Activated CD4-positive, alpha-beta memory T cell treated with anti-CD3 and anti-CD28 coated beads, Interleukin-2, amount 10 ng/mL, durations not matched to agents 7 days and 5 days (primary cell): ENCODE measurements at places on chromosomes 12 and 14. TPM values are rescaled to one million over a fixed set of nuclear protein-coding genes. Genes with fewer than 3 reads are reported as not detected.
A peak's percentile ranks its signal among the peaks of the same experiment; 100 is the strongest.

Gene PRB2
- not detected for total RNA-seq

Gene TMEM117
- total RNA-seq, result 1.6 TPM

Gene ITGB7
- 780 TPM for total RNA-seq

Gene TRMT61A
- 5.1 TPM for total RNA-seq

Gene CNTN1
- total RNA-seq, result not detected

Gene AMDHD1
- total RNA-seq, result 0.93 TPM

Gene CLEC4D
- not detected for total RNA-seq

Gene CLEC2D
- total RNA-seq, result 449 TPM

Gene DIO2
- total RNA-seq, result not detected

Gene TEDC1
- 44.1 TPM for total RNA-seq

Gene TMCC3
- total RNA-seq, result 1.0 TPM

Gene TMEM132C
- 0.05 TPM for total RNA-seq

Gene JPH4
- total RNA-seq, result not detected

Gene FAM161B
- total RNA-seq, result 2.1 TPM

Gene KRT71
- not detected for total RNA-seq

Gene COX8C
- total RNA-seq, result not detected

Gene ZC2HC1C
- 2.0 TPM for total RNA-seq

Gene PIANP
- not detected for total RNA-seq

DNA sequence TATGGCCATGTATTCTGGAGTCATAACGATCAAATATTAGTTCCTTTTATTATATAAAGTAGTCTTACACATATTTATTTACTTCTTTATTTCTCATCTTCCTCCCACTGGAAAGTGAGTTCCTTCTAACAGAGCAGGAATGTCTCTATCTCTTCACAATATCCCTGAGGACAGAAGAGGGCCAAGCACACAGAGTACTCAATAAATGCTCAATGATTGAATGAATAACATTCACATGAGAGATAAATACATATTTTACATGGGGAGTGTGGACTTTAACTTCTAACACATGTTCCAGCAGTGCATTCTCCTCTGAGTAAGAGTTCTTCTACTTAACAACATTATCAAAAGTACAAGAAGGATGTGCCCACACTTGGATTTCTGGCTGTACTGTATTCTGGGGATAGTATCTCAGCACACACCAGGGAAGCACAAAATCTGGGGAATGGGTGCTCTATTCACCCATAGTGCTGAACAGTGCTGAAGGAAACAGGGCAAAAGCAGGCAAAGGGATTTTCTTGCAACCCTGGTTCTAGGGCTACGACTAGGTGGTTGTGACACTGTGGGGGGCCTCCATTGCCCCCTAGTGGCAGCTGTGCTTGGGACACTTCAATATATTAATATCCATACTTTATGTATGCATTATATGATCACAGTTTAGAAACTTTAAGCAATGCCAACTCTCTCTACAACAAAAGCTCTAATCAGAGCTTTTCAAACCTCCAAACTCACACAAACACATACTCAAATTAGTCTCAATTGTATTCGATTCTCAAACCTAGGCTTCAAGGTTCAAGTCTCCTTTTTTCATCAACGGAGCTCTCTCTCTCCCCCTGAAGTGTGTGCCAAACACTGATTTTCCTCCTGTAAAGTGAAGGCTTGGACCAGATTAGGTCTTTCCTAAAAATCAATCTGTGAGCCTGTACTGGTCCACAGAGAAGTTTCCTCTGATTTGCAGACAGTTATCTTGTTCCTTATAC lies 115.5 kb downstream of the SLC2A13 start:
- peak; percentile 65 for DNase-seq

GRCh38 chr14:22420598-22421186 lies 168.3 kb downstream of the DAD1 start:
- DNase-seq, result no peak

GRCh38 chr14:87158283-87158682 lies 834.7 kb downstream of the GALC start:
- no peak for DNase-seq

- no peak for DNase-seq
These were observed 90.1 kb downstream of the AACS start for GRCh38 chr12:125155366-125155765.

- no peak for DNase-seq
These were observed 12.5 kb downstream of the STYK1 start for GRCh38 chr12:10661338-10661737.

DNA sequence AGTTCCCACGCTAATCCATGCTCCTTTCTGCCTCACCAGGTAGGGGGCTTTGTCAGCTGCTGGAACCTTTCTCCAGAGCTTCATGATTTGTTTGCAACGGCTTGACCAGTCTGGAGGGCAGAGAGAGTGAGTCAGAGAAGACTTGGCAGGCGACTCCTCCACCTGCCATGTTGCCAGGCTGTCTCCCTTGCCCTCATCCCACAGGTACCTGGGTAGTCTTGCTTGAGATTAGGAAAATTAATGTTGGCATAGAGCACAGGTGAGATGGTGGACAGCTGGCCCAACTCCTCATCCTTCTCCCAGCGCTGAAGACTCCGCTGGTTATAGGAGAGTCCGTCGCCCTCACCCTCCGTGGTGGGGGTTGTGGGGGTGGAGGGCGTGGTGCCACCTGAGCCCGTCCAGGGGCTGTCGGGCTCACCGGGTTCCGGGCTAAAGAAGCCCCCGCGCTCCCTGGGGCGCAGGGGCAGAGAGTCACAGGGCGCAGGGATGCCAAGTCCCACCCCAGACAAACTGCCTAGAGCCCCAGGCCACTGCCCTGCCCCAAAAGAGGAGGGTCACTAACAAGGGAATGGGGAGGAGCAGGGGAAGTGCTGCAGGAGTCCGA lies 18.6 kb downstream of the KMT2D start:
- DNase-seq, result no peak

- DNase-seq, result no peak
These were observed 49.9 kb upstream of the PLEKHG3 start for GRCh38 chr14:64654246-64654900.

GRCh38 chr14:68623826-68624225 lies 169.0 kb downstream of the ZFP36L1 start:
- DNase-seq, result no peak

- no peak for DNase-seq
These were observed 22.9 kb downstream of the CPSF2 start for GRCh38 chr14:92144708-92145107.

DNA sequence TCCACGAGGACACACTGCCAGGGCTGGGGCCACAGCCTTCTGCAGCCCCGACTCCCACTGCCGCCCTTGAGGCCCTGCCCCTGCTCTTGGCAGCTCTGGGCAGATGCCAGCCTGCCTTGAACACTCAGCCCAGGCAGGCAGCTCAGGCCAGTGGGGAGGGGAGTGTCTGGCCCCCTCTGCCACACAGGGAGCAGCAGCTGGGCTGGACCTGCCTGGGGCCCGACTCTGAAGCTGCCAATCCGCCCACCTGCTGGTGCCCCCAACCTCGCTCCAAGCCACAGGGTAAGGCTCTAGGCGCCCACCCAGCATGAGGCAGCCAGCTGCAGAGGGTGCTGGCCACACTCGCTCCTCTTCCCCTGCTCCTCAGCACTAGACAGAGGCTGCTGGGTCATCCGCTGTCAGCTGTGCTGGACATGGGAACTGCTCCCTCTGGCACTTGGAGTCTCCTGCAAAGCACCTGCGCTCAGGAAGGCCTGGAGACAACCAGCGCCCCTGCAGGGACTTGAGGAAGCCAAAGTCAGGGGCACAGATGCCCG lies 24.6 kb upstream of the NUDT14 start:
- DNase-seq, result no peak

GRCh38 chr12:106646472-106646871 lies 63.7 kb downstream of the RFX4 start:
- no peak for DNase-seq

GRCh38 chr14:32683679-32684078 lies 255.0 kb upstream of the NPAS3 start:
- DNase-seq, result no peak

GRCh38 chr14:94584591-94585280 lies 3.5 kb downstream of the SERPINA5 start:
- no peak for DNase-seq

GRCh38 chr12:67428431-67428830 lies 159.3 kb downstream of the CAND1 start:
- no peak for DNase-seq

- no peak for DNase-seq
These were observed 81.2 kb downstream of the PRKD1 start for GRCh38 chr14:29846339-29847055.

DNA sequence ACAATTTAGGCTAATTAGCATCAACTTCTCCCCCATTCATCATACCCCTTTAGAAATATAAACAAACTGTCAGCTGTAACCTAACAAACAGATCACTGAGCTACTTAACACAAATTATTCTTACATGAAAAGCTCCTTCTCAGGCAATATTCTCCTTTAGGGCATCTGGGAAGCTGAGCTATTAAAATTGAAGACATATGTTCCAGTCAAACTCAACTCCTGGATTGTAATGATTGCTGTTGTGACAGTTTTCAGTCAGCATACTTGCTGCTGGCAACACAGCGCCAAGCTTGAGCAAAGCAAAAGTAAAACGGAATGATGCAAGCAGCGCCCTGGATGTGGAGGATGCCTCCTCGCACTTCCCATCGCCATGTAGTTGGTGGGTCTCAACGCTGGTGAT lies 82.4 kb downstream of the SLC25A21 start:
- no peak for DNase-seq

- peak; percentile 75 for DNase-seq
These were observed 647.8 kb downstream of the TMEM121 start for GRCh38 chr14:106174206-106174605.

DNA sequence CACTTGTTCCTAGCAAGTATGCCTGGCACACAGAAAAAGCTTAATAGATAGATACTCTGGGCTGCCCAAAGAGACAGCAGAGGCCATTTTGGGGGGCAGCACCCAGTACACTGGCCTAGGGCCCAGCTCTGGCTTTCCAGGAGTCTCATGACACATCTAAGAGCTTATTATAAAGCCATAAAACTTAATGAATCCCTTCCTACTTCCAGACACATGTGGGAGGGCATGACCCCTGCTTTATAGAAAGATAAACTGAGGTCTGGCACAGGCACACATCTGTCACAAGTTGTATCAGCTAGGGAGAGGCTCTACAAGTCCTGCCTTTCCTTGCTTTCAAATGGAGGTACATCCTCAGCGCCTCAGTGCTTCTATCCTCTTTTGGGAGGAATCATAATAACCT lies 27.1 kb downstream of the FMNL3 start:
- DNase-seq, result no peak

DNA sequence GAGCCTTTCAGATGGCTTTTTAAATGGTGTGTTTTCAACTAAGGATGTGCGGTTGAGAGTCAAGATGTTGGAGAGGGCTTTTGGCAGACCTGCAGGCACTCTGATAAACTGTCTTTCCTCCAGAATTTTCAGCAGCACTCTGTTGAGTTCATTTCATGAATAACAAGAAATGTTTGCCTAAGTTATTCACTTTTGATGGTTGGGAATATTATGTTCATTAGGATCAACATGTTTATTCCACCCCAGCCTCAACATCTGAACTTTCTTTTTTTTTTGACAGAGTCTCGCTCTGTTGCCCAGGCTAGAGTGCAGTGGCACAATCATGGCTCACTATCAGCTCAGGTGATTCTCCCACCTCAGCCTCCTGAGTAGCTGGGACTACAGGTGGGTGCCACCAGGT lies 68.4 kb downstream of the C12orf75 start:
- no peak for DNase-seq

GRCh38 chr14:64674829-64675228 lies 29.4 kb upstream of the PLEKHG3 start:
- no peak for DNase-seq

- no peak for DNase-seq
These were observed 221.2 kb downstream of the NELL2 start for GRCh38 chr12:44654646-44655639.

GRCh38 chr14:69904246-69904645 lies 25.0 kb downstream of the SMOC1 start:
- no peak for DNase-seq

DNA sequence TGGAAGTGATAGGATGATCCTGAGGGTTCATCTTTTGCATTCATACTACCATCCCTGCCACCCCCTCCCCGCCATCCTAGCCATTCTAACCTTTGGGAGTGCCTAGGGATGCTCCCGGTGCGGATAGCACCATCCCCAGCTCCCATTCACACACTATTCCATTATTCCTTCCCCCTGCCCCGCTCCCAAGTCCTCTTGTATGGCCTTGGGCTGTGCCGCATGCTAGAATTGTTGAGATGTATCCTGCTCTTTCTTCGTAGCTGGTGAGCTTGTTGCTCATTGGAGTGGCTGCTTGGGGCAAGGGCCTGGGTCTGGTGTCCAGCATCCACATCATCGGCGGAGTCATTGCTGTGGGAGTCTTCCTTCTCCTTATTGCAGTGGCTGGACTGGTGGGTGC lies 644 bp downstream of the TSPAN31 start:
- no peak for DNase-seq

- no peak for DNase-seq
These were observed 14.8 kb upstream of the DYRK2 start for GRCh38 chr12:67633708-67634107.

GRCh38 chr12:48764521-48764920 lies 24.4 kb downstream of the ADCY6 start:
- DNase-seq, result no peak

- no peak for DNase-seq
These were observed 751 bp upstream of the GPRC5A start for GRCh38 chr12:12890543-12891079.

DNA sequence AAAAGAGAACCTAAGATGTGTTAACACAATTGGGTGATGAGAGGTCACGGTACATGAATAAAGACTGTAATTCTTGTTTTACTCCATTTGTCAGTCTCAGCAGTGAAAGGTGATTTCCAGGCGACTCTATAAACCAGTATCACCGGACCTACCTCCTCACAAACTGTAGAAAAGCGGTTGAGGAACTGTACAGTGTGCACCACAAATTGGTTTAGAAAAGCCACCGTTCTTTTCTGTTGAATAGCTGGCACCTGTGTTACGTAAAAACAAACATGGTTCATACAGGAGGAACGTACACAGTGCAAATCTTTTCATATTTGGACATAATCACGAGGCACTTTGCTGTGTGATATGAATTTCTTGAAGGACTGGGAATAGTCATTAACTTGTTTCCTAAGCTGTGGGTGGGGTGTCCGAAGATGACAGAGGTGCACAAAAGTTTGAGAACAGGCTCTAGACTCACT lies 663 bp downstream of the WASHC3 start:
- DNase-seq, result peak; percentile 54

- DNase-seq, result no peak
These were observed 89.2 kb downstream of the PRMT8 start for GRCh38 chr12:3580094-3580749.

DNA sequence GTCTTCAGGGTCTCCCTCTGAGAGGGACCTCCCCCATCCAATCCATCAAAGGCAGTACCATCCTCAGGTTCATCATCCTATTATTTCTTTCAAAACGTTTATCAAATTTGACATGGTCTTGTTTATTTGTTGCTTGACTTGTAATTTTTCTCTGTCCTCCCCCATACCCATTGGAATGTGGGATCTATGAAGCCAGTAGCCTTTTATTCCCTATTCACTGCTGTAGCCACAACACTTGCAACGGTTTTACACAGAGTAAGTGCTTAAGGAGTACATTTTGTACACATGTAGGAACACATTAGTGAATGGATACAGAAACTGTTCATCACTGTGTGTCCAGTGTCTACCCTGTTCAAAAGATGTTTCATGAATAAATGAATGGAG lies 41.5 kb downstream of the IGF1 start:
- no peak for DNase-seq

GRCh38 chr12:108842361-108842760 lies 15.0 kb downstream of the SSH1 start:
- DNase-seq, result no peak
